ENCODE measurements at places on chromosomes 4 and X.

GRCh38 chr4:102639598-102639997 lies 121.2 kb downstream of the MANBA start:
- DNase-seq, result no peak

DNA sequence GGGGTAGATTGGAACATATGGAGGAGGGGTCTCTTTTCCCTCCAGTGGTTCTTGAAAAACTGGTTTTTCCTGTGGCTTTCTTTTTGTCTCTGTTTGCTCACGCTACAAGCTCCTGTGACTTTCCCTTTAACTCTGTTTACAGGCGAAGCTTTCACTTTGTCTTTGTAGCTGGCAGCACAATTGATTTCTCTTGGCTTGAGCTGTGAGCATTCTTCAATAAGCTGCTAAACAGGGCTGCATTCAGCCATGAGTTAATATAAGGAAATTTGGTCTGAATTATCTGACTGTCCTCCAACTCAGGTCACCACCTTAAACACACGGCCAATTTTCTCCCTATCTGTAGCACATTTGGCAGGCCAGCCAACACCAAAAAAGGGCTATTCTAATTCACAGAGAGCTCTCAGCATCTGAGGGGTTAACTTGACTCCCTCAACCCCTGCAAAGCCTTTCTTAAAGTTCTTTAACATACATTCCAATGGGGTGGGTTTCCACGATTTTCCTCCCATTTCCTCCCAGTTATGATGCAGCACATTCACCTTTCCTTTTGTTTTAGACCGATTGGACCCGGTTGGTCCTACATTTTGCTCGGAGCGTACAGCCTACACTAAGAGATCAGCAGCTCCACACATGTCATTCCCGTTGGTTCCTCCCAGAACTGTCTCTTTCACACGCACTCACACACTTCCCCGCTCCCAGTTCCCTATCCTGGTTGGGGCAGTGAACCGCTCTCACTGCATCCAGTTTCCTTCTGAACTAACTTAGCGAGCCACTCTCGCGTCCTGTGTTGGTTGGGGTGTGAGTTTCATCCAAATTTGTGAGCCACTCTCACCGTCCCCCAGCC lies 45.4 kb downstream of the UGT2A3 start:
- peak; percentile 31 for DNase-seq

GRCh38 chr4:18057821-18058533 lies 36.4 kb upstream of the LCORL start:
- DNase-seq, result no peak

DNA sequence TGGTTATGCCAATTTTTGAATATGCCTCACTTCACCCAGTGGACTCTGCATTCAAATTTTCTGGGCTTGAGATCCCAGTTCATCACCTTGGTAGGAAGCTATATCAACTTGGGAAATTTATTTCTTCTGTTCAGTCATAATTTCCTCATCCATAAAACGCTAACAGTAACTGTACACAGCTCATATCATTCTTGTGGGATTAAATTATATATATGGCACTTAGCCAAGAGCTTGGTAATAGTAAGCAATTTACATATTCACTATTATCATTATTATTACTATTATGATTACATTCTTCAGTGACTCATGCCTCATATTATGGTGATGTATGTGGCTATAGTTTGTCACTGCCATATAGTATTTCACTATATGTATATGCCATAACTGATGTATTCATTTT lies 177.6 kb downstream of the CPE start:
- no peak for DNase-seq

DNA sequence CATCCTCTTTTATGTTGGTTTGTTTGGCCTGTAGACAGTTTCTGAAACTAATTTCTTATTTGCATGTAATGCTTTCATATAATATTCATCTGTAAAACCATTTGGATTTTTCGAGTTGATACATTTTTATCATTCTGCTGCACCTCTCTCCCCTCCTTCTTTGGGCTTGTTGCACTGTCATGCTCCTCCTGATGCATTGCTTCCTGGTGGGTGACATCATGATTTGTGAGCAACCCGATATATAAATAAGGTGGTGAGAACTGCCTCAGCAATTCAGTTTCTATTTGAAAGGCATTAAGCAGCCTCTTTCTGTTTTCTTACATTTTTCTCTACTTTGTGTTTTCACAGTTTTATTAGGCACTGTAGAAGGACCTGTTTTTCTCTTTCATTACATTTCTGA lies 515.7 kb downstream of the RPA4 start:
- no peak for DNase-seq

- DNase-seq, result no peak
Observed at GRCh38 chrX:112577146-112577545, 102.6 kb downstream of the LHFPL1 start.

GRCh38 chr4:69576251-69576877 lies 63.1 kb downstream of the UGT2A2 start:
- DNase-seq, result no peak

DNA sequence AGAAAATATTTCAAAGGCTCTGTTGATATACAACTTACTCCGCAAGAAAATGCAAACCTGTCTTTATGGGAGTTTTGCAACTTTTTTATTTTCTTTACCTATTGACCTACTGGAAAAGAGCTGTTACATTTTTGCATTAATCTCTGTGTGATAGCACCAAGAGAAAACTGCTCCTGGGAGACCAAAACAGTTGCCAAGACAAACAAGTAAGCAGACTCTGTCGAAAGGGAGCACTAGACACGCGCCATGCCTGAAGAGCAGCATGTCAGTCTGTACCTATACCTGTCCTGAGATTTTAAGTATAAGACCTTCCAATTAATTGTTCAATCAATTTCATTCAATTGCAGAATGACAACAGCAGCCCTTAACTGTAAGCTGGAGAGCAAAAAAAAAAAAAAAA lies 56.0 kb upstream of the TECRL start:
- DNase-seq, result no peak

GRCh38 chr4:86965019-86965976 lies 30.5 kb downstream of the AFF1 start:
- DNase-seq, result no peak

GRCh38 chr4:146842876-146843275 lies 102.8 kb downstream of the TTC29 start:
- no peak for DNase-seq

- DNase-seq, result no peak
Observed at GRCh38 chrX:68396953-68397352, 36.3 kb downstream of the OPHN1 start.

- DNase-seq, result no peak
Observed at GRCh38 chr4:99754756-99755155, 61.9 kb upstream of the DAPP1 start.

GRCh38 chrX:106999002-106999975 lies 723 bp downstream of the MORC4 start:
- DNase-seq, result no peak

DNA sequence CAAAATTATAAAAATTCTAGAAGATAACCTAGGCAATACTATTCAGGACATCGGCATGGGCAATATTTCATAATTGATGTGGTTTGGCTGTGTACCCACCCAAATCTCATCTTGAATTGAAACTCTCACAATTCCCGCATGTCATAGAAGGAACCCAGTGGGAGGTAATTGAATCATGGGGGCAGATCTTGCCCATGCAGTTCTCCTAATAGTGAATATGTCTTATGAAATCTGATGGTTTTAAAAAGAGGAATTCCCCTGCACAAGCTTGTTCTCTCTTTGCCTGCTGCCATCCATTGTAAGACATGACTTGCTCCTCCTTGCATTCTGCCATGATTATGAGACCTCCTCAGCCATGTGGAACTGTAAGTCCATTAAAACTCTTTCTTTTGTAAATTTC lies 77.7 kb downstream of the DDX60 start:
- DNase-seq, result no peak

DNA sequence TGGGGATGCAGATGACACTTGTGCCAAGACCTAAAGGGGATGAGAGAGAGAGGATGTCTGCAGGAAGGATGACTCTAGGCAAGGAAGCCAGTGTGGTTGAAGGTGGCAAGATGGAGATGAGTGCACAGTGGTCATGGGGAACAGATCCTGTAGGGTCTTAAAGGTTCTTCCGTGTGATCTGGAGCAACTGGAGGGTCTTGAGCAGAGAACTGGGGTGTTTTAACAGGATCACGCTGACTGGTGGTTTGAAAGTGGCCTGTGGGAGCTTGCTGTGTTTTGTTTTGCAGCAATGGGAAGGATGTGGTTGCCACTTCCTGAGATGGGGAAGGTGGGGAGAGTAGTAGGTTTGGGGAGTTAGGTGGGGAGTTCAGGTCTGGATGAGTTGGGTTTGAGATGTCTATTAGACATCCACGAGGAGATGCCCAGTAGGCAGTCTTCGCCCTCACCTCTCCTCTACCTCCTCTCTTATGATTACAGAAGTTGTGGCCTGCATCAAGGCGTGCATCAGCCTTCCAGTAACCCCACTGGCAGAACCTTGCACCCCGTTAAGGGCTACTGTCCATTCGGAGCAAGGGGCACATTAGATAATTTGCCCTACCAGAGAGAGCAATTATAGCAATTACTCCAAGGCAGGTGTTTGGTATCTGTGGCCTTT lies 1.4 kb upstream of the STBD1 start:
- no peak for DNase-seq

- no peak for DNase-seq
Observed at GRCh38 chr4:182233310-182234090, 9.7 kb upstream of the TENM3 start.

DNA sequence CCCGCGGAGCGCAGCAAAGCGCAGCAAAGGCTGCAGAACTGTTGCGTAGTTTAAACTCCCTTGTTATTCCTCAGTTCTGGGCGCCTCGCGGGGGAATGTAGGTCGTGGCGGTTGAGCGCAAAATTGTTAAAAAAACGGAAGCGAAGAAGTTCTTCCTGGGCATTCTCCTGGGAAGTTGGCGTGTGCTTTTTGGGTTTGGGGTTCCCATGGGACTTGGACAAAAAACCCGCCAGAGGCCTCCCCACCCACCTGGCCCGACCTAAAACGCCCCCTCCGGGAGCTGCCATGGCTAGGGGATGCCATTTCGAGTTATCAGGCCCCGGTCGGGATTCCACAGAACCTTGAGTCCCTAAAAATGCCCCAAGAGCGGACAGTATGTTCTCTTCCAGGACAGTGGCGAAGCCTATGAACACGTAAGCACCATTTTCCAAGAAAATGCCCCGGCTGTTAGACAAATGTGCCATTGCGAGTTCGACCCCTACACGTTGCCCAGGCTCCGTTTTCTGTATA lies 8.9 kb downstream of the ZIC3 start:
- no peak for DNase-seq

GRCh38 chr4:52507774-52508173 lies 151.3 kb downstream of the USP46 start:
- DNase-seq, result no peak

DNA sequence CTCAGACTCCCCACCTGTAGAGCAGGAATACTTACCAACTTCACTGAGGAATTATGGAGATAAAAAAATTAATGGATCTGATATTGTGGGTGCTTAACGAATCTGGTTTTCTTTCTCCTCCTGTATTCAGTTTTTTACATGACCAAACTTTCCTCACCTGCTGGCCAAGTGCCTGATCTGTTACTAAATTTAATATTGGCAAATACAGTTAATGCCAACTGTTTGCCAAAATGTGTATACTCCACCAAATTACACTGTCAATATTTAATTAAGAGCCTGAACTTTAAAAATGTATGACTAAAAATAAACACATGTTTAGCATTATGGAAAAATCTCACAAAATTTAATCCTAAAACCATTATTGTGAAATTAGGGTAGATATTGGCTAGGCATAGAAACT lies 3.3 kb downstream of the PGRMC2 start:
- no peak for DNase-seq

- no peak for DNase-seq
Observed at GRCh38 chrX:77003956-77004355, 443.2 kb upstream of the FGF16 start.

DNA sequence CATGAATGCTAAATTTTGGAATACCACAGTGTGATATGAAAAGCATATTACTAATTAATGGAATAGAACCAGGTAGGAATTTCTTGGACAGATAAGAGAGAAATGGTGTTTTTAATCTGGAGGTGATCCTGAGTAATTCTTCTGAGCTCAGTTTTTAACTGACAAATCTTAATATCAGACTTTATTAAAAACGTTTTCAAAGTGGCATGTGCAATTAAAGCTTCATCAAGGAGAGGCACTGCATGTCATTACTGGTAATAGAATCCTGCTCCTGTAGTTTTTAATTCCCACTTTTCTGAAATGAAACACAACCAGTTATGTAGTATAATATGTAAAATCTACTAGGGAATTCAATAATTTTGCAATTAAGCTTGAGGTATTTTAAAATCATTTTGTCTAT lies 7.0 kb upstream of the PTTG2 start:
- no peak for DNase-seq

GRCh38 chr4:149168645-149169044 lies 647.0 kb downstream of the IQCM start:
- DNase-seq, result no peak

GRCh38 chr4:181606300-181606699 lies 636.9 kb upstream of the TENM3 start:
- no peak for DNase-seq

DNA sequence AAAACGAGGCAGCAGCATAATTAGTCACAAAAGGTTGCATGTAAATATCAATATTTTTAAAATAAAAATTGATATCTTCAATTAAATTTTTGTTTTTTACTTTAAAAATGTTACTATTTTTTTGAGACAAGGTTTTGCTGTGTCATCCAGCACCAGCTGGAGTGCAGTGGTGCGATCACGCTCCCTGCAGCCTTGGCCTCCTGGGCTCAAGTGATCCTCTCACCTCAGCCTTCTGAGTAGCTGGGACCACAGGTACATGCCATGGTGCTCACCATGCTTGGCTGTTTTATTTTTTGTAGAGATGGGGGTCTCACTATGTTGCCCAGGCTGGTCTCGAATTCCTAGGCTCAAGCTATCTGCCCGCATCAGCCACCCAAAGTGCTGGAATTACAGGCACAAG lies 96.8 kb upstream of the FRAS1 start:
- DNase-seq, result no peak

DNA sequence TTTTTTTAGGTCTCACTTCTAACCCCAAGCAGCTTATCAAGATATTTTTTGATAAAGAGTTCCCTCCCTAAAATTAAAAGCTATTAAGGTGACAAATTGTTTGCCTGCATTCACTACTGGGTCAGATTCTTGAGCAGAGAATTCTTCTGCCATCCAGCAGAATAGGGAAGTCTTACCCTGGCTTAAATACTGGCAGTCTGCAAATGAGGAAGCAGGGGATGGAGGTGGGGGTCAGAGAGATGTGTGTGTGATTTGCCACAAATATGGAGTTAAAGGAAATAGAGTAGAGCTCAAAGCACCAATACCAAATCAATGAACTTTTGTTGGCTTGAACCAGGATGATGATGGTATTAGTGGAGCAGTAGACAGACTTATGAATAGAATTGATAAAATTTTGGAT lies 122.2 kb downstream of the ANXA5 start:
- DNase-seq, result no peak

- DNase-seq, result no peak
Observed at GRCh38 chr4:18524667-18525066, 503.1 kb upstream of the LCORL start.

- no peak for DNase-seq
Observed at GRCh38 chr4:40586729-40587128, 42.9 kb downstream of the RBM47 start.

DNA sequence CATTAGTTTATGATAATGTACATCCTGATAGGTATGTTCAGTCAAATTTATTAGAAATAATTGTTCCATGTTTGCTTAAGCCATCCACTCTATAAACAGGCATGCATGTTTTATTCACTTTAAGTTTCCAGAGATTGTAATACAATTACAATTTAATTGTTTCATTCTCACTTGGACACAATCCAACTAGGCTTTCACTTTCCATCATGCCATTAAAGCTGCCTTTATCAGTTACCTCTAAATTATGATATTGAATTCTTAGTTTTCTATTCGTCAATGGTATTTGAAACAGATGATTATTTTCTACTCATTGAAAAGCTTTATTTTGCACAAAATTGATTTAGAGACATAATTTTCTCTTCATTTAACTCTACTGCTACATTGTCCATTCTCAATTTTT lies 1196.3 kb downstream of the RAPGEF2 start:
- DNase-seq, result no peak

Measured in right renal cortex interstitium (tissue), 3 donors.